ENCODE measurements at places on chromosomes 12 and 14. TPM values are rescaled to one million over a fixed set of nuclear protein-coding genes. Genes with fewer than 3 reads are reported as not detected.
A peak's percentile ranks its signal among the peaks of the same experiment; 100 is the strongest.

Gene CIT
- 1.2 TPM for total RNA-seq

Gene PAPLN
- 5.1 TPM for total RNA-seq

Gene TAS2R43
- total RNA-seq: 0.35 TPM

Gene PLEKHG7
- total RNA-seq: not detected

Gene KRT75
- total RNA-seq: not detected

DNA sequence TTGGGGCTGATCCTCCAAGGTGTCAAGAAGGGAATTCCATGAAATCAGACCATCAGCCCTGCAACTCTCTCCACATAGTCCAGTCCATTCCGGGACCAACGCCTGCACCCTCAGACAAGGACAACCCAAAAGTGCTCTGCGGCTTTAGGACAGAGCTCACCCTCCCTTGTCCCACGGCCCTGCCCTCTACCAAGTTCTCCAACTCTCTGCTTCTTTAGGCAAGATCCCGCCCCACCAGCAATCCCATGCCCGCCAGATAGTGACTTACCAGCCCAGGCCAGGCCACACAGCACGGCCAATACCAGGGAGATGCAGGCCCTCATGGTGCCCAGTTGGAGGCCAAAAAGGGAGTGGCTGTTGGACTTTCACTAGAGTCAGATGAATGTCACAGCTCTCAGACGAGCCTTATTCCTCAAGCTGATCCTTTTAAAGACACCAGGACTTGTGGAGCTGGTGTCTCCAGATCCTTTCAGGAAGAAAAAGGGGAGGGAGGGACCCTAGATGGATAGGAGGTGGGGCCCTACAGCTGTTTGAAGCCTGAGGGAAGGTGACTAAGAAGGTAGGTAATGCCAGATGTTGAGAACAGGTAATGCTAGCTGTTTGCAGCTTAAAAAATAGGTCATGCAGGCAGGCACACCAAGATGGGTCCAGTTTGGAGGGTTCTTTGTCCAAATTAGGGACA is at the start of gene ENDOU:
TSS of gene ENDOU (minus strand) at position 400 of the 682 bp plus-strand sequence. CDS start at position 323, 77 bp downstream.
- H3K4me3 ChIP-seq: no peak within 1 kb of the TSS
- H3K27me3 ChIP-seq: no peaks in the 10 kb centered on the region
- peaks cover 26% of the 10 kb centered on the region for H3K4me1 ChIP-seq
- no peak for DNase-seq
- H3K27ac ChIP-seq: peak within 1 kb of the TSS; percentile 13

DNA sequence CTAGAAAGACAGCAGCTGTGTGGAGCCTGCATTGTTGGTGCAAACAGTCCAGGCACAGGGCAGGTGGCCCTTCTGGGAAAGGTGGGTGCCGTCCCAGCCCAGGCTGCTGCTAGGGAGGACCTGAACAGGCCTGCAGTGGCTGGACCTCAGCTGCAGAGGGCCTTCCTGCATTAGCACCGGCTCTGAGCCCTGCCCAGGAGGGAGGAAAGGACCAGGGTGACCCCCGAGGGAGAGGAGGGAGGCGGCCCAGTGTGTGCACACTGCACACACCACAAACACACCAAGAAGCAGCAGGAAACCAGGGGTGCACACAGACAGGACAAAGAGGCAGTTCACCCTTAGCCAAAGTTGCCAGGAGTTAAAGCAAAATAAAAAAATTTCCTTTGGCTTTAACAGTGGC is 8.0 kb upstream of the PGAM5 start:
- no peak for DNase-seq
- H3K27ac ChIP-seq: no peak overlapping the region
- H3K4me1 ChIP-seq: no peaks in the 10 kb centered on the region
- H3K27me3 ChIP-seq: no peaks in the 10 kb centered on the region
- H3K4me3 ChIP-seq: no peak overlapping the region
- H3K36me3 ChIP-seq: peaks cover 5% of the 10 kb centered on the region

DNA sequence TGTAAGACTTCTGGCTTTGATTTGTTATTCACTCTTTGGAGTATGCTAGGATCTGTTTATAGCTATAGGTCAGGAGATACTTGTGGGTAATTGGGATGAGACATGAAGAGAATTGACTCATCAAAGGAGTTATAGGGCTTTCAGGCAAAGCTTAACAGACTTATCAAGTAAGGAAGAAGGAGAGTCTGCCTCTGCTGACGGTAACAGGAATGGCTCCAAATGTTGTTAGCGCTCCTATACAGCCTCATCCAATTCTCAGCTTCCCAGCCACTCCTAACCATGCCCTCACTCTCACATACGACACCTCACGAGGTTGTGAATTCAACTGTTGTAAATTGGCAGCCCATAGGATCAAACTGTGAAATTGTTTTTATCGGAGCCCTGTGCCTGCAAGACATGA is 140.5 kb downstream of the KCNA5 start:
- H3K27me3 ChIP-seq: no peaks in the 10 kb centered on the region
- no peaks in the 10 kb centered on the region for H3K36me3 ChIP-seq
- no peaks in the 10 kb centered on the region for H3K4me1 ChIP-seq

- no peaks in the 10 kb centered on the region for H3K27me3 ChIP-seq
- no peak overlapping the region for H3K4me3 ChIP-seq
- no peaks in the 10 kb centered on the region for H3K4me1 ChIP-seq
- H3K36me3 ChIP-seq: no peaks in the 10 kb centered on the region
Observed at GRCh38 chr12:65560286-65560685, 264.0 kb upstream of the HMGA2 start.

DNA sequence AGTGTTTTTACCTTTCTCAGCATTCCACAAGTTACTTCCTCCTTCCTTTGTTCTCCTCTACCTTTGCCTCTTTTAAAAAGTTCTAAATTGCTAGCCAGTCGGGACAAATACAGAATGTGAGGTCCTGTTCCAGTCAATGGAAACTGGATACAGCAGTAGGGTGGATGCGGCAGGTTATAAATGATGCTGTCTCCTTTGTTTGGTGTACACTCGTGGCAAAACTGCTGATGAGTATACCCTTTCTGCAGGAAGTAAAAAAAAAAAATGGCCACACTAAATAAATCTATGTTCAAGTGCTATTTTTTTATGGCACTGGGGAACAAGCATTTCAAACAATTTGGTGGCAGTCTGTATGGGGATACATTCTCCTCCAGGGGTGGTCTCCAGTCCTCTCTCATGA is 27.5 kb downstream of the KLRK1 start:
- peaks cover 20% of the 10 kb centered on the region for H3K4me1 ChIP-seq
- H3K4me3 ChIP-seq: no peak overlapping the region
- H3K36me3 ChIP-seq: no peaks in the 10 kb centered on the region

- H3K27me3 ChIP-seq: no peaks in the 10 kb centered on the region
- no peaks in the 10 kb centered on the region for H3K36me3 ChIP-seq
- H3K4me3 ChIP-seq: no peak overlapping the region
- peak overlapping the region; percentile 57 for H3K27ac ChIP-seq
- DNase-seq: no peak
- peaks cover 46% of the 10 kb centered on the region for H3K4me1 ChIP-seq
Observed at GRCh38 chr12:11765817-11766794, 116.6 kb downstream of the ETV6 start.

DNA sequence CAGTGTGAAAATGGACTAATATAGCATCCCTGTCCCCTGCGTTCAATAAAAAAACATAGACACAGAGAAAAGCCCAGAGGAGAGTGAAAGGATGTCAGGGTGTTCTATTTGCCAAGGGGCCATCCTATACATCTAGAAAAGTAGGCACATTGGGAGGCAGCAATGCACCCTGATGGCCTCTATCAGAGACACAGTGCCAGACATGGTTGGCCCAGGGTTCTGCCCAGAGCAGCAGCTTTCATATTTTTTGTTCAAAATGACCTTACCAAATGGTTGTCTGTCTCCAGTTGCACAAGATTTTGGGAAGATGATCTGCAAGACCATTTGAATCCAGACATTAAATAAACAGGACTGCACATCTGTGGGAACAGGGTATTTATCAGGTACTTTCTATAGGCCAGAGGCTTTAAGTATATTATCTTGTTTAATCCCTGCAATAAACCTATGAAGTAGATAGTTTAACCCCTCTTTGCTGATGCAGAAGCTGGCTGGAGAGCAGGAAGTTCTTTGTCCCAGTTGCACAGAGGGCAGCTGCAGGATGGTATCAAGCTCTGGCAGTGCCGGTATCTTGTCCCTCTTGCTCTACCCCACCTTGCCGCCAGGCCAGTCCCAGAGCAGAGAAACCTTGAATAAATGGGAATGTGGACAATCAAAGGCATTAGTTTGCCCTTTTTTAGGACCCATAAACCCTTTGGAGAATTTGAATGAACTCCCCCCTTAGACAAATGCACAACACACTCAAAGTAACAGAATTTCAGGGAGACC is 171.8 kb upstream of the PWP1 start:
- H3K27me3 ChIP-seq: no peaks in the 10 kb centered on the region
- H3K4me3 ChIP-seq: no peak overlapping the region
- no peak for DNase-seq
- H3K27ac ChIP-seq: no peak overlapping the region
- H3K36me3 ChIP-seq: no peaks in the 10 kb centered on the region

GRCh38 chr14:94515426-94515825 is 6.2 kb upstream of the SERPINA12 start:
- no peak overlapping the region for H3K27ac ChIP-seq
- DNase-seq: peak; percentile 26
- H3K4me1 ChIP-seq: no peaks in the 10 kb centered on the region
- H3K4me3 ChIP-seq: no peak overlapping the region
- H3K36me3 ChIP-seq: no peaks in the 10 kb centered on the region
- no peaks in the 10 kb centered on the region for H3K27me3 ChIP-seq

DNA sequence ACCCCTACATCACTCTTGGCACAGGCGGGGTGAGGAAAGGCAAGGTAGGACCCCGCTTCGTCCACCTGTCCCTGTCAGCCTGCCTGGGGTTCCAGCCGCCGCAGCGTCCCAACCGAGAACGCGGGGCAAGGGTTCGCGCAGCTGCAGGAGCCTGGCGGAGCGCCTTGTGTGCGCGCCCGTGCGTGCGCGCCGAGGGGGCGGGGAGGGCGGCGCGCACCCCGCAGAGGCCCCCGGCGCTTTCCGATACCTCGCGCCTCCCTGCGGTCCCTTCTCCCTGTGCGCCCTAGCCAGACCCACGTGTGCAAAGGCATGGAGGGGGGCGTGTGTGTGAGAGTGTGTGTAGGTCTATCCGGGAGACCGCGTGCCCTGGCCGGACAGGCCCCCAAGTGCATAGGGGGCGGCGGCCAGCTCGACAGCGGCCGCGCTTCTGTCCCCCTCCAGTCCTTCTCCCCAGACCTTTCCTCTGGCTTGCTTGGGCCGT is 122.4 kb downstream of the TSPAN9 start:
- no peaks in the 10 kb centered on the region for H3K36me3 ChIP-seq
- no peaks in the 10 kb centered on the region for H3K27me3 ChIP-seq
- no peak for DNase-seq
- peak overlapping the region; percentile 55 for H3K4me3 ChIP-seq
- peak overlapping the region; percentile 94 for H3K27ac ChIP-seq

Data from right atrium auricular region (tissue), 2 donors.